ENCODE measurements at places on chromosomes 13 and 19.

DNA sequence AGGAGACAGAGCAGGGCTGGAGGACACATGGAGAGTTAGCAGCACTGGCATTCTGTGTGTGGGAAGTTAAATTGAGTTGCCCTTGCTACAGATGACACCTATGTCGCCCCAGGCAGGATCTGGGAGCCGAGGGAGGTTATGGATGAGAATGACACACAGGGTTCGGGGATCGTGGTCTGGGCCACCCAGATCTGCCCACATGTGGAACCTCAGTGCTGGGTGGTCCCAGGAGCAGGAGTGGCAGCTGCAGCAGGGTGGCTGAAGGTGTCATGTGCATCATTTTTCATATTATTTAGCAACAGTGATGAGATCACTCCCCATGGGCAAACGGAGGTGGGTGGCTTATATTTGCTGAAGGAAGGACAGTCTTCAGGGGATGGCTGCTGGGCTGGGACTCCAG, 3.2 kb downstream of the IL17D start:
- no peak for DNase-seq

DNA sequence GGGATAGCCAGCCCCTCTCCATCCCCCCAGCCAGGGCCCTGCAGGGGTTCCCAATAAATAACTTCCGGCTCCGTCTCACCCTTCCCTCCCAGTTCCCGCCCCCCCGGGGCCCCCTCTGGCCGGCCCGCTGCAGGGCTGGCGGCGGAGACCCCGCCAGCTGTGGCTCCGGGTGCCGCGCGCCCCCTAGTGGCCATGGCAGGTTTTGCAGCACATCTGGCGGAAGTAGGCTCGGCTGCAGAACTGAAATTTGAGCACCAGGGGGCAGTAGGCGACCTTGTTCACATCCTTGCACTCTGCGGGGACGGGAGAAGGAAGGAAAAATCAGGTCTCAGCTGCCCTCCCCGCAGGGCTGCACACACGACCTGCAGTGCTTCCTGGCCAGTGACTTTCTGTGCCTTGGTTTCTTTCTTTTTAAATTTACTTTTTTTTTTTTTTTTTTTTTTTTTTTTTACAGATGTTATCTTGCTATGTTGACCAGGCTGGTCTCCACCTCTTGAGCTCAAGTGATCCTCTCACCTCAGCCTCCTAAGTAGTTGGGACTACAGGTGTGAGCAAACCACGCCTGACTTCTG, 3.6 kb upstream of the MYO1F start:
- no peak for DNase-seq

DNA sequence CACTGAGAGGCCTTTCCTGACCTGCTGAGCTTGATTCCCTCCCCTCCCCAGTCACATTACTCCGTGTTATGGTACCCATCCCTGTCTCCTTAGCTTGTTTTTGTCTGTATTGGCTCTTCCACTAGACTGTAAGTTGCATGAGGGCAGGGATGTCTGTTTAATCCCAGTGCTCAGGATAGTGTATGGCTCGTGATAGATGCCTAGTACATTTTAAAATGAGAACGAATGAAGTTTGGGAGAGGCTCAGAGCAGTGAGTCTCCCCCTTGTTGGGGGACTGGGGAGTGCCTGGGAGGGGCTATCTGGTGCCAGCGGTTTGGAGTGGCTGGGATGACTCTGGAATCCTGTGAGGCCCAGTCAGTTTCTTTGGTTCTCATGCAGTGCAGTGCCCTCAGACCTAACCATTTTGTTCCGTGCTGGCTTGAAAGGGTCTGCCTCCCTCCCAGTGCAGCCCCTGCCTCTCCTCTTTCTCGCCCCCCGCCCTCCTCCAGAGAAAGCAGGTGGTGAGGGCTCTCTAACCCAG, 35.5 kb downstream of the ACTN4 start:
- no peak for DNase-seq

DNA sequence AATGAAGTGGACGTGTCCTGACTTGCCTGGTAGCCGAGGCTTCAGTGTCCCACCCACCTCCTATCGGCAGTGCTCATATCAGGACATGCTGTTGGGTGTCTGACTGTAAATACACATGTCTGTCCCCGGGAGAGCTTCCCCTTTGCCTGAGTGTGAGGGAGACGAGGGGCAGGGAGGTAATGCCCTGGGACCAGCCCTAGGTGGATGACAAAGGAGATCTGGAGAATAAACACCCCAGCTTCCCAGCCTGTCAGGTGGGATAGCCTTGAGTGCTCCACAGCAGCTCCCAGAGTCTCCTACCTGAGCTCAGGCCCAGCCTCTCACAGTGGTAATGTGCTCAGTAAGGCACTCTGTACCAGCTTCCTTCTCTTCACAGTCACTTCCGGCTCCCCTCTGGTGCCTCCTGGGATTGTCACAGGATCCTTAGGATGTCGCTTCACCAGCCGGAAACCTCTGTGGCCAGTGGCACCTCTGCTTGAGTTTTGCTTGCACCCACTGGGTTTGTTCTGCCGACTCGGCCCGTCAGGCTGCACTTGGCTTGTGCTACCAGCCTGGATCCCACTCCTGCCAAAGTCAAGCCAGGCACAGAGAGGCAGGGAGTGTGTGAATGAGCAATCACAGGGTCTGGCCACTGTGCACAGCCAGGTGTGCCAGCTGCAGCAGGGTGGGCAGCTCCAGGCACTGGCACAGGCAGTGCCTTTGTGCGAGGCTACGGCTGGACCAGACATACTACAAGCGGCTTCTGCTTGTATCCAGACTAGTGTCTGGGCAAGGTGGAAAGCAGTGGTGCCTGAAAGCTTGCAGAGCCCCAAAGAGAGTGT, 54.4 kb upstream of the RGCC start:
- no peak for DNase-seq

DNA sequence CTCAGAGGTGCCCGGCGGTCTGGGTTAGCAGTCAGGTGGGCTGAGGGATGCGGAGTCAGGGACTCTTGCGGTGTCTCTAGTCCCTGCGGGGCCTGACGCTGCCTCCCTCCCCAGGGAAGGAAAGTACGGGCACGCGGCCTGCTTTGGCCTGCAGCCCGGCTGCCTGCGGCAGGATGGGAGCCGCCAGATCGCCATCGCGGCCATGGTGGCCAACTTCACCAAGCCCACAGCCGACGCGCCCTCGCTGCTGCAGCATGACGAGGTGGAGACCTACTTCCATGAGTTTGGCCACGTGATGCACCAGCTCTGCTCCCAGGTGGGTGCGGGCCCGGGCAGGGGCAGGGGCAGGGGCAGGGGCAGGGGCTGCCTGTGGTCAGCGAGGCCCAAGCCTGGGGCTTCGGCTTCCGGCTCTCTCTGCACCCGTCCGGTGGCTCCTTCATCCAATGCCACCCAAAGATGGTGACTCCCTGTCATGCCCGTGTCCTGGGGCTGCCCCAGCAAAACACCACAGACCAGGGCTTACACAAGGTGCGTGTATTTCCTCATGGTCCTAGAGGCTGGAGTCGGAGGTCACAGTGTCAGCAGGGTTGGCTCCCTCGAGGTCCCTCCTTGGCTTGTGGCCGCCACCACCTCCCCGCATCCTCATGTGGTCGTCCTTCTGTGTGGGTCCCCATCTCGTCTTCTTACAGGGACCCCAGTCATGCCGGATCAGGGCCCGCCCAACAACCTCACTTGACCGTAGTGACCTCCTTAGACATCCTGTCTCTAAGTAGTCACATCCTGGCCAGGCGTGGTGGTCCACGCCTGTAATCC, 11.3 kb upstream of the ZNF554 start:
- no peak for DNase-seq

DNA sequence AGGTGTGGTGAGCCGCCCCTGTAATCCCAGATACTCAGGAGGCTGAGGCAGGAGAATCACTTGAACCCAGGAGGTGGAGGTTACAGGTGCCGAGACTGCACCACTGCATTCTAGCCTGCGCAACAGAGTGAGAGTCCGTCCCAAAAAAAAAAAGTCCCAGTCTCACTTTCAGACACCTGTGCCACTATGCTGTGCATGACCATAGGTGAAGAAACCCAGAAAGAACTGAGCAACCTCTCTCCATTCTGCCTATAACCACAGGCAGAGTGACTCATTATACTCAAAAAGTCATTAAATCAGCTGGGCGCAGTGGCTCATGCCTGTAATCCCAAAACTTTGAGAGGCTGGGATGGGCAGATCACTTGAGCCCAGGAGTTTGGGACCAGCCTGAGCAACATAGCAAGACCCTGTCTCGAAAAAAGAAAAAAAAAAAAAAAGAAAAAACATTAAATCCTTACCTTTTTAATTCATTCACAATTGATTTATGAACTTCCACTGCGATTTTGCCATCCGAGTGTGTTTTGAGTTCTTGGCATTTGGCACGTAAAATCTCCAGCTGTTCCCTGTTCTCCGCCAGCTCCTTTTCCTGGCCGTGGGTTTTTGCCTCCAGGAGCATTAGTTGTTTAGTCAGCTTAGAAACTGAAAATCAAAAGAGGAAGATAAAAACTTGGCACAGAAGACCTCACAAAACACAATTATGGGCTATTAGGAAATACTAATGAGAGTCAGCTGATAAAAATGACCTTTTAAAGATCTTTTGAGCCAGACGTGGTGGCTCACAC, 45.5 kb upstream of the SLC7A9 start:
- no peak for DNase-seq

DNA sequence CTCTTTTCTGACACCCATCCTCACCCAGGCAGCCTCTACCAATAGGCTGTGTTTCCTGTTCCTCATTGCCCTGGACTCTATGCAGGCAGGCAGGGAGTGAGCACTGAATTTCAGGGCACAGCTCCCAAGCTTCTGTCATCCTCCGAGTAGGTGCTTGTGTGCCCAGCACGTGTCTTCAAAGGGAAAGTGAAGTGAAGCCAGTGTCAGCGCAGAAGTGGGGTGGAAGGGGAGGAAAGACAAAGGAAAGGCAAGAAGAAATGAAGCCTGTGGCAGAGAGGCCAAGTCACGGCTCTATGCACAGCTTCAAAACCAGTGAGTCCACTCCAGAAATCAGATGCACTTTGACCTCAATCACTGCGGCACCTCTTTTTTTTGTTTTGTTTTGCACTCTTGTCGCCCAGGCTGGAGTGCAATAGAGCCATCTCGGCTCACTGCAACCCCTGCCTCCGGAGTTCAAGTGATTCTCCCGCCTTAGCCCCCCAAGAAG, 16.9 kb downstream of the CEBPA start:
- DNase-seq = no peak

DNA sequence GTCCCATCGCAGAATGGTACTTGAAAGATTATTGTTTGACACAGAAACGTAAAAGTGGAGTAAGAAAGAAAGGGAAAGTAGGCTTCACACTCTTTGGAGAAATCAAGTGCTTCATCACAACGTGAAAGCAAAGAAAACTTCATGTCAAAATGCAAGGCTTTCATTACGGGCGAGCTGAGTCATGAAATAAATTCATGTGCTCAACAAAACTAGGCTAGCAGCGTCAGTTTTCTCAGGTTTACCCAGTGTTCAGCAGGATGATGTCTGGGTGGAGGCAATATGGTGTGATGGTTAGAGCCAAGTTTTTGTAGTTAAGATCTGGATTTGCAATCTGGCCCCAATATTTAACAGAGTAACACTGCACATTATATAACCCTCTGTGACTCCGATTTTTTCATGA, 128.0 kb downstream of the TRPC4 start:
- DNase-seq = no peak

- peak; percentile 89 for DNase-seq
Measured at GRCh38 chr13:46679369-46680120, 117.4 kb downstream of the ESD start.

DNA sequence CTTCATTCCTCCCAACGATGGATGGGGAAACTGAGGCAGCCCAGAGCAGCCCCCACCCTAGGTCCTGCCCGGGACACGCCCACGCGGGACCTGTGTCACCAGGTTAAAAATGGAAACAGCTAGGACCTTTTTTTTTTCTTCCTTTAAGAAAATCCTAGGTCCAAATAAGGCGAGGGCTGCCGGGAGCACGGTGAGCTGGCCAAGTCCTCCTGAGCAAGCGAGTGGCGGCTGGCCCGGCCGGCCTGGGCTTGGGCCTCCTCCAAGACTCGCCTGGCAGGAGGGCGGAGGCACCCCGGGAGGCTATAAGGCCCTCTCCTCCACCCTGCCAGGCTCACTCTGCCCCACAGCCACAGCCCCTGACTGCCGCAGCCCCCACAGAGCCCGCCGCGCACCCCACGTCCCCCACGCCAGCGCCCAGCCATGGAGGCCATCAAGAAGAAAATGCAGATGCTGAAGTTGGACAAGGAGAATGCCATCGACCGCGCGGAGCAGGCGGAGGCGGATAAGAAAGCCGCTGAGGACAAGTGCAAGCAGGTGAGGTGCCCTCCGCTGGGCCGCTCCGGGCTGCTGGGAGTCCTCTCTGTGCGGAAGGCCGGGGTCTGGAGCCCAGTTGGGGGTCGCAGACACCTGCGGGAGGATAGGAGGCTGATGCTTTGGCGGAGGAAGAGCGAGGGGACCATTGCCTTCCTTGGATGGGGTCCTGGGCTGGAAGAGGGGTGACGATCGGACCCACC, 8.9 kb upstream of the TPM4 start:
- DNase-seq = no peak

- peak; percentile 67 for DNase-seq
Measured at GRCh38 chr19:44207126-44207803, 5.1 kb upstream of the ZNF227 start.

GRCh38 chr19:44653977-44654774, 10.5 kb downstream of the PVR start:
- DNase-seq = no peak

- peak; percentile 38 for DNase-seq
Measured at GRCh38 chr13:99916366-99917103, 55.0 kb downstream of the ZIC5 start.

- DNase-seq = no peak
Measured at GRCh38 chr13:91740756-91741155, 342.3 kb downstream of the GPC5 start.

- DNase-seq = no peak
Measured at GRCh38 chr13:74068471-74068870, 65.7 kb downstream of the KLF12 start.

GRCh38 chr13:60655256-60655655, 258.2 kb downstream of the TDRD3 start:
- no peak for DNase-seq

GRCh38 chr13:64057372-64058020, 2641.8 kb upstream of the PCDH20 start:
- DNase-seq = no peak

- DNase-seq = no peak
Measured at GRCh38 chr13:27053210-27053884, 118.3 kb downstream of the USP12 start.

- no peak for DNase-seq
Measured at GRCh38 chr19:30722186-30722585, 350.0 kb downstream of the ZNF536 start.

DNA sequence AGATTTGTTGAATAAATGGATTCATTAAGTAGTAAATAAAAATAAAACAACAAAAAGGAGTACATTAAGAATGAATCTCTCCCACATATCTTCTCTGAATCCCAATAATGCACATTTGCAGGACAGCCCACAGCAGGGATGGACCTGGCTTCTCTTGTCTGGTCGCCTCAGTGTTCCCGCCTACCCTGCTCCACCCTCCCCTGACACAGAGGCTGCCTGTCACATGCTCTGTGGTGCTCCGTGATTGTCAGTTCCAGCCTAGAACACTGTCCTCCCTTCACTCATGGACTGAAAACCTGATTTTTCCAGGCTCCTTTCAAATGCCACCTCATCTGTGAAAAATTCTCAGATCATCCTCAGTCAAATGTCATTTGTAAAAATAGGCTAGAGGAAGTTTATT, 94.5 kb upstream of the GPR12 start:
- no peak for DNase-seq
